ENCODE measurements at places on chromosomes 11 and 22.
A peak's percentile ranks its signal among the peaks of the same experiment; 100 is the strongest.

- DNase-seq = no peak
Observed at GRCh38 chr11:110173811-110174644, 80.8 kb downstream of the ZC3H12C start.

DNA sequence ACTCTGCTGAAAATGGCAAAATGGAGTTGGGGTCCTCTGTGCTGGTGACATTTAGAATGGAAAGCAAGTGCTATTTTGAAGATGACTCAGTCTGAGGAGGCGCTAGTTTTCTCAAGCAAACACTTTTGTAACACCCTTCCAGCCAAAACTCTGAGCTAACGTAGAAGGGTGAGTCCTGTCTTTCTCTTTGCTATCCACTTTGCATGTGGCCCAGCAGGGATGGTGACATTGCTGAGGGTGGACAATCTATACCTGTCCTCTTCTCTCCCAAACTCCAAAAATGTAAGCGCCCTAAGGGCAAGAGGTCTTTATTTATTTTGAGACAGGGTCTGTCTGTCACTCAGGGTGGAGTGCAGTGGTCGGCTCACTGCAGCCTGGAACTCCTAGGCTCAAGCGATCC, 3.6 kb upstream of the KAT5 start:
- no peak for DNase-seq

GRCh38 chr11:44592125-44592940, 26.9 kb downstream of the CD82 start:
- no peak for DNase-seq

DNA sequence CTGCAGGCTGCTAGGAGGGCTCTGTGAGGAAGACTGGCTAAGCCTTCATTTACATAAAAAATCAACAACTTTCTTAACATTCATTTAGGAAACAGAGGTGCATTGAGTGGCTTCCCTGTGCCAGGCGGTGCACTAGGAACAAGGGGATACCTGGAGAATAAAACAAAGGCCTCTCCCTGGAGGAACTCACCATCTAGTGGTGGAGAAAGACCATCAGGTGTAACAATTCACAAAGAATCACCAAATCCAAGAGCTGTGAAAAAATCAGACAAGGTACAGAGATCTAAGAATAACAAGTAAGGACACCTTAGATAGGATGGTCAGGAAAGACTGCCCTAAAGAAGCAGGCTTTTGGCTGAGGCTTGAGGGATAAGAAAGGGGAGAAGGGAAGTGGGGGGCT, 40.3 kb downstream of the CSNK2A3 start:
- DNase-seq = no peak

DNA sequence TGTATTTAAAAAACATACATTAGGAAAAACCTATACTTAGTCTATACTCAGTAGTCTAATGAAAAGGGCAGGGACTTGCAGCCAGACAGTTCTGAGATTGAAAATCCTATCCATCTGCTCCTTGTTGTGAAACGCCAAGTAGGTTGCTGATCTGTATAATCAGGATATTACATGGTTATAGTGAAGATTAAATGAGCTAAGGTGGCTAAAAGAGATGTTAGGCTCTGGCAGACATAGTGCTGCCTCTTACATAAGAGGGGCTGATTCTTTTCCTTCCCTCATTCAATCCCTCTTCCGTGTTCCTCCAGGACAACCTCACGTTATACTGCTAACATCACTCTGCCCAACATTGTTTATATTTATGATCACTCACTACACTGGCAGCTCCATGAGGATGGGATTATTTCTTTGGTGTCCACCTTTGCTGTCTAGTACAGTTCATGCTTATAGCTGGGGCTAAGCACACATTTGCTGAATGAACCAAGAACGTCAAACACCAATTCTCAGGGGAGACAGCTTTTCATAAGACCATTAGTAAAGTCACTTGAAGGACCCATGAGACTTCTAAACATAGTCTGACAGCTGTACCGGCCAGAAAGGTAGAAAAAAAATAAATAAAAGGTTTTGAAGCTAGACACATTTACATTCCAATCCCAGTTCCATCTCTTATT, 46.3 kb downstream of the GAB2 start:
- no peak for DNase-seq

- peak; percentile 37 for DNase-seq
Observed at GRCh38 chr11:9600644-9601036, 27.2 kb downstream of the WEE1 start.

GRCh38 chr11:65546217-65546958, 11.8 kb downstream of the LTBP3 start:
- DNase-seq = no peak

- DNase-seq = no peak
Observed at GRCh38 chr11:28910926-28911325, 802.7 kb downstream of the METTL15 start.

GRCh38 chr11:123904932-123905331, 3.0 kb downstream of the OR8D4 start:
- no peak for DNase-seq

DNA sequence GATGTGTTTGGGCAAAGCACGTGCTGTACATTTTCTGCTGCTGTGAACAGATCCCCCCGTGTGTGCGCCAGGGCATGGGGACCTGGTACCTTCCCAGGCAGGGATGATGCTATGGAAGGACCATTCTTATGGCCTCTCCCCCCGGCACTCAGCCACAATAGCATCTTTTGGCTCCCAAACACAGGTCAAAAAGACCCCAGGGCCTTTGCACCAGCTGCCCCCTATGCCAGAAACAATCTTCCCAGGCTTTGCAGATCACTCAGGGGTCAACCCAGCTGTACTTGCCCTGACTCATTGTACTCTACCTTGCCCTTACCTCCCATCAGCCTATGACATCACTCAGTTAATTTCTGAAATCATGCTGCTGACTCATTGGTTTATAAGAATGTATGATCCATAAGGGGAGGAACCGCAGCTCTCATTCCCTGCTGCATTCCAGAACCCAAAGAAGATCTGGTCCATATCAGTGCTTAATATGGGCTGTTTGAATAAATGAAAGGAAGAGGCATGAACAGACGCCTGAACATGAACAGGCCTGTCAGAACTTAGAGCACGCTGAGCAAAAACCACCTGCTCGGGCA, 100.7 kb downstream of the CELSR1 start:
- DNase-seq = no peak

DNA sequence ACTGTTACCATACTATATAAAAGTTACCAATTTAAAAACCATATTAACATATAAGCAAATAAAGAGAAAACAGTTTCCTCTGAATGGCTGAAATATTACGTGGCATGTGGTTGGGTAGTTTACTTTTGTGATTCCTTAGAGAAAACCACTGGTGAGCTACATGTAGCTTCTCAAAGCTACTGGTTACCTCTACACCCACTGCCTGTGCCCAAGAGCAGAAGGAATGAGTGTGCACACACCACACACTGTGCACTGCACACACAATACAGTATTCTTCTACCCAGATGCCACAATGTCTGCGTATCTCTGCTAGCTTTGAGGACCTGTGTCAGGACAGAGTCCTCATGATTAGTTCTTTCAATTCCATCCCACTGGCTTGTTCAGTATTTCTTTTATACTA, 25.5 kb upstream of the YPEL1 start:
- DNase-seq = no peak

- no peak for DNase-seq
Observed at GRCh38 chr11:91239359-91239758, 985.3 kb upstream of the FAT3 start.

- no peak for DNase-seq
Observed at GRCh38 chr22:20472629-20473442, 22.8 kb downstream of the KLHL22 start.

DNA sequence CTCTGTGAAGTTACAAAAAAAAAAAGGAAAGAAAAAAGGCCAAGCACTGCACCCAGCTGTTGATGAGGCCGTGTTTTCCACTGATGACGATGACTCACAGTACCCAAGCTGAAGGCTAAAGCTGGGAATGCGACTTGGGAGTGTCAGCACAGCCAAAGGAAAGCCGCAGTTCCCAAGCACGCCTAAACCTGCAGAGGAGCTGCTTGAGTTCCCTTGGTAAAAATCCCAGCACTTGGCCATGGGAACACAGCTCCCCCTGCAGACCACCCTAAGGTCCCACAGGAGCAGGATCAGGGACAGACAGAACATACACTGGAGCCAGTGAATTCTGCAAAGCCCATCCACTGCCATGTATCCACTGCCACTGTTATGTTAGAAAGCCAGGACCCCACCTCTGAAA, 39.9 kb downstream of the SERGEF start:
- DNase-seq = no peak

DNA sequence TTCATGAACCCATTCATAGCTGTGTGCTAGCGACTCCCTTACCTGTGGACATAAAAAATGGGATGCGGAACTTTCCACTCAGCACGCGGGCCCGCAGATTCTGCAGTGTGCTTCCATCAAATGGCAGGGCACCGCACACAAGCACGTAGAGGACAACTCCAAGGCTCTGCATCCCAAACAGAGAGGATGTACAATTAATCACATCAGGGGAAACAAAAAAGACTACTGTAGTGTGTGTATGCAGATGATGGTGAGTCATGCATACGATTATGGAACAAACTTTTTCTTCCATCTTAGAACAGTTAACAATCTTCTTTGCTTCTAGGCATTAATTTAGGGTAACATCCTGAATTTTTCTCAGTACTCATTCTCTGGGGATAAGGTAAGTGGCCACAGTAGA, 58.8 kb upstream of the APOA1 start:
- DNase-seq = no peak

DNA sequence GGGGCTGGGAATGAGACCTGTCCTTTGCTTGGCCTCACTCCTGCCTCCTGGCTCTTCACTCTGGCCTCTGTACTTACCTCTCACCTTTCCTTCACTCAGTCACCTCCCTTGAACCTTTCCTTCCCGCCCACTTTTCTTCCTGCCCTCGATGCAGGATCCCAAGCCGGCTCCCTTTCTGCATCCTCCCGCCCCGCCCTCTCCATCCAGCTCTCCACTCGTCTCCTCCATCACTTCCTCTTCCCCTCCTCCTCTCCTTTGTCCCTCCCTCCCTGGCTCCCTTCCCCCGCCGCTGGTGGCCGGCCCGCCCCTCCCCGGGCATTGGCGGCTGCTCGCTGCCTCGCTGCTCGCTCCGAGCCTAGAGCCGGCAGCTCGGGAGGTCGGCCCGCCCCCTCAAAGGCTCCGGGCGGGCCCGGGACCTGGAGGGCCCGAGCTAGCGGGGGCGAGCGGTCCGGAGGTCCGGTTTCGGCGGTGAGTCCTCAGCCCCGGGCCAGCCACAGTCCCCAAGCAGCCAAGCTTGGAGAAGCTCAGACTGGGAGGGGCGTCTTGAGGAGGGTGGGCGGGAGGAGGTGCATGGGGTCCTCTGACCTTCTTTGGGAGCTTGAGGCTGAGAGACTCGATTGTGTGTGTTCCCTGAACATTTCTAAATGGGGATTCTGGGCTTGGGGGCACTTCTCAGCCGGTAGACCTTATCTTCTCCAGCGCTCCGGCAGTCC, 13.8 kb downstream of the PHLDB1 start:
- no peak for DNase-seq

DNA sequence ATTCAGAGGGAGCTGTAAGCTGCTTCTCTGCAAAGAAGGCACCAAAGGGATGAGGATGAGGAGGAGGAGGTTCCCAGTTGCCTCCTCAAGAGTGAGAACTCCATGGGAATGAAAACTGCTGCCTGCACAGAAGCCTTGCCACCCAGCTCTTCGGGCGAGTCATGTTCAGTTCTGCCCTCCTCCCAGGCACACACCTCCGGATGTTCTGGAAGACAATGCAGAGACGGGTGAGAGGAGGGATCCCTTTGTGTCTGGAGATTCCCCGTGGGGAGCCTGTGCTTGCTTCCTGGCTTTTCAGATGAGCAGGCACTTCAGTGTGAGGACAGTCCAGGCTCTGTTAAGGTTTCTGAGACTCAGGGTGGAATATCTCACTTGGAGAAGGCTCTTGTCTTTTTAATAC, 295.6 kb downstream of the DDX10 start:
- no peak for DNase-seq

GRCh38 chr11:7844521-7844920, 47.8 kb upstream of the OR5P2 start:
- no peak for DNase-seq

DNA sequence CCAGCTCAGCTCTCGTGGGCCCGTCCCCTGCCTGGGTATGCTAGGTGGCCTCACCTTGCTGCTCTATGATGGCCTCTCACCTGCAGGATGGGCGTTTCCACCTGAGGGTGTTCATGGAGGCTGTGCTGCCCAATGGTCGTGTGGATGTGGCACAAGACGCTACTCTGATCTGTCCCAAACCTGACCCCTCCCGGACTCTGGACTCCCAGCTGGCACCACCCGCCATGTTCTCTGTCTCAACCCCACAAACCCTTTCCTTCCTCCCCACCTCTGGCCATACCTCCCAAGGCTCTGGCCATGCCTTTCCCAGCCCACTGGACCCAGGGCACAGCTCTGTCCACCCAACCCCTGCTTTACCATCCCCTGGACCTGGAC, 2.1 kb downstream of the ZP1 start:
- no peak for DNase-seq

DNA sequence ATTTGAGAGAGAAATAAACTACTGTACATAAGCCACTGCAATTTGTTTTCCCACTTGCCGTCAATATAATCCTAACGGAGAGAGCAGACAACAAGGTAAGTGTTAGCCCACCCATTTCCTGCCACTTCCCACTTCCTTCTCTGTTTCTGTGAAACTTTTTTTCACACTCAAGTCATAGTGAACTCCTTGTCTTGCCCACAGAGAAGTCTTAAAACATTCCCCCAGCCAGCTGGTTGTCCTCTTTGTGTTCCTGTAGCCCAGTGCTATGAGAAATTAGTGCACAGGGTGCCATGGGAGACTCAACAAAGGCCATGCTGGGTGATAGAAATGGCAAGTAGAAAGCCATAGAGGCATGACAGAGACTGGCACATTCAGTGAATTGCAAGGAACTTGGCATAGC, 208.6 kb downstream of the BLID start:
- no peak for DNase-seq

- no peak for DNase-seq
Observed at GRCh38 chr11:2797121-2797711, 88.4 kb downstream of the CDKN1C start.

GRCh38 chr11:109123816-109124787, 297.9 kb upstream of the C11orf87 start:
- DNase-seq = no peak

GRCh38 chr11:119210050-119210449, 3.9 kb downstream of the CBL start:
- no peak for DNase-seq

- no peak for DNase-seq
Observed at GRCh38 chr22:45254789-45255278, 14.1 kb upstream of the KIAA0930 start.

DNA sequence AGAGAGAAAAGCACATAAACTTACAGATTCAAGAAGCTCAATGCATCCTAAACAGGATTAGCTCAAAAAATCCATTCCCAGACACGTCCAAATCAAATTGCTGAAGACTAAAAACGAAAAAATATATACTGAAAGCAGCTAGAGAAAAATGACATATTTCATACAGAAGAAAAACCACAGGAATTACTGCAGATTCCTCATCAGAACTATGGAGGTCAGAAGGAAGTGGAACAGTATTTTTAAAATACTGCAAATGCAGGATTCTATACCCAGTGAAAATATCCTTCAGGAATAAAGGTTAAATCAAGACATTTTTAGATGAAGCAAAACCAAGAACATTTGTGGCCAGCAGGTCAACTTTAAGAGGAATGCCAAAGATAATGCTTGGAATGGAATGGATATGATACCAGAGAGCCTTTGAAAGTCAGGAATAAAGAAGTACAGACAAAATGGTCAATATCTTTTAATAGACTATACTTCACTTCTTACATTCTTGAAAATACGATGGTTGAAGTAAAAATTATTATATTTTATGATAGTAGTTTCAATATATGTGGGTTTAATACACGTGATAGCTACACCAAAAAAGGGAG, 352.9 kb downstream of the CTTN start:
- no peak for DNase-seq
